ENCODE measurements at places on chromosomes 6 and 20.

GRCh38 chr20:6034134-6034969 lies 19.5 kb downstream of the LRRN4 start:
- DNase-seq, result no peak

GRCh38 chr6:111105578-111105977 lies 18.3 kb downstream of the SLC16A10 start:
- DNase-seq, result no peak

- DNase-seq, result no peak
These were observed 100.9 kb upstream of the FOXP4 start for GRCh38 chr6:41445261-41445660.

- no peak for DNase-seq
These were observed 101.8 kb upstream of the PREP start for GRCh38 chr6:105504706-105505105.

DNA sequence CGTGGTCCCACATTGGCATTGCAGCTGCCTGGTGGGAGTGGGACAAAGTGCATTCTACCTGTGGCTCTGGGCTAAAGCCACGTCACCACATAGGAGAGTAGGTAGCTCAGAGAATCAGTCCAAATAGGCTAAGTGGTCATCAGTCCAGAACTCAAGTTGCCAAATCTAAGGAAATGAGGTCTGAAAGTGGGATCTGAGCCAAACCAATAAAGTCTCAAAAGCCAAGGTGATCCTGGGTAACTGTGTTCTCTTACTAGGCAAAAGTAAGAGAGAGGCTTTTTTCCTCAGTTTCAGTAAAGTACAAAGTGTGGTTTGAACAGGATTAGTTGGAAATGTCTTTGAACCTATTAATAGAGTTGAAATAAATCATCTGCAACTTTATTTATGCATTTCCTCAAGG lies 68.6 kb upstream of the CNKSR3 start:
- DNase-seq, result no peak

Data from AML-193 (cell line).